Activated CD4-positive, alpha-beta T cell treated with anti-CD3 and anti-CD28 coated beads, Interleukin-10, Interleukin-2, amounts not matched to agents 100 ng/mL and 50 ng/mL, durations not matched to agents 16 hours and 8 hours (primary cell): ENCODE measurements at places on chromosomes 4 and X.

DNA sequence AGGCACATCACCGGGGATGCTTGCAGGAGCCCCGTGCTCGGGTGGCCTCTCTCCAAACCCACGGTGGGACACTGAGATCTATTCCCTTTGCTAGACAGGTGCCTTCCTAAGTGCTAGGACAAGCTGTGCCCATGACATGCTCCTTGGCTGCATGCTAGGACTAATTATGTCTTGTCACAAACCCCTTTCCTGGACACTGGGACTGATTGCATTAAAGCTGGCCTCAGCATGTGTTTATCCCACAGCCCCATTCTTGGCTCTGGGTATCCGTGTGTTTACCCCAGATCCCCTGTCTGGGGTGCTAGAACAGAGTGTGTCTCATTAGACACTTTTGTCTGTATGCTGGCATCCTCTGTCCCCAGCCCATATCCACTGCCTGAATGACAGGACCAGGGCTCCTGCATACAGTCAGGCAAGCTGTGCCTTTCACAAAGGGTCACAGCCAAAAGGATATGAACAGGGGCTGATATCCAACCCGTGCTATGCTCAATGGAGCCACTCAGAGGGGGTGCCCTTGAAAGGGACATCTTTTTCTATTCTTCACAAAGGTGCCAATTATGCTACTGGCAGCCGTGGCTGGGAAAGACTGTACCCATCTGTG lies 9.2 kb upstream of the IQSEC2 start:
- DNase-seq, result no peak

DNA sequence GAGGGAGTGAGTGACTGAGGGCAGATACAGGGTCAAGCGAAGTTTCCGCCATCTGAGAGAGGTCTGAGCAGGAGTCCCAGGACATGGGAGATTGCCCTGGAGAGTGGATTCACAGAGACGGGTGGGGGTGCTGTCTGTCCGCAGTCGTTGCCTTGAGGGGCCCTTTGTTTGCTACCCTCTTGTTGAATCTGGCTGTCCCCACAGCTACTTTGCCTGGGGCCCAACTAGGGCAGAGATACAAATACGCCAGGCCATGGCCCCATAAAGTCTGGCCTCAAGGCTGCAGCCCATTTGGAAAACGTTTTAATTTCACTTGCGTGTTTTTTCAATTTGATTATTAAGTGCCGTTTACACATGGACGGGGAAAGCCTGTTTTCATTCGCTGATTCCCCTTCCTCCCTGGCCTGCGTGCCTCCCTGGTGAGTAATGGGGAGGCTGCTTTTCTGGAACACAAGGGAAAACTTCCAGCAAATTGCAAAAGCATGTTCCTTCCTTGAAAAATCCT lies 134.4 kb downstream of the SMIM20 start:
- DNase-seq, result no peak

DNA sequence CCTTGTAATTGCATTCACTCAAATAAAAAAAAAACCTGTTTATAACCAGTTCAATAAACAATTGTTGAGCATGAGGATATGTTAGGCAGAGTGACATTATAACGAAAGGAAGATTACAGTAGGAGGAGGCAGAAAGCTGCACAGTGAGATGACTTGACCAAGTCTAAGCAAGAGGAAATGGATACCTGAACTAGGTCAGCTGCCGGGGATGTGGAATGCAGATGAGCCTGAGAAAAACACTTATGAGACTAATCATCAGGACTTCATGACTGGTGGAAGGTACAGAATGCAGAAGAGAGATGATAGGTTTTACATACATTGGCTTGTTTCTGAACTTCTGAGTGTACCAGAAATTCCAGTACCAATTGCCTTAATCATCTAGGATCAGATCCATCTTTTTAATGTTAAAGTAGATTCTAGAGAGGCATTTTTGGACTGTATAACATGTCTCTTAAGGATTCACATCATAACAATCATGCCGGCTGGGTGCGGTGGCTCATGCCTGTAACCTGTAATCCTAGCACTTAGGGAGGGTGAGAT lies 208.1 kb upstream of the PPP3CA start:
- DNase-seq, result no peak

DNA sequence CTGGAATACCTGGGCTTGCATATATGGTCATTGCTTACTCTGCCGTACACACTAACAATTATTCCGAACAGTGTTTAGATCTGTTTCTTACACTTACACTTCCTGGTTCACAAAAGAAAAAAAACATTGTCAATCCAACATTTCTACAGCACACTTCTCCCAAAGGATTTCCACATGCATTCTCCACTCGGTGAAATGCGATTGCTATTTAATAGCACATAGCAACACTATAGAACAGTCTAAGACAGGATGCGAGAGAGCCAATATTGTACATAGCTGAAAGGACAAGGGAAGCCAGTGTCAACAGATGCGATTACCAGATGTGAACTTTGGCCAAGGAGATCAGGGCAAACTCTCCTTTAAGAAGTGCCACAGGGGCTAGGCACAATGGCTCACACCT lies 220.7 kb upstream of the GPC4 start:
- no peak for DNase-seq

- DNase-seq, result no peak
These were observed 508.4 kb upstream of the FTHL17 start for GRCh38 chrX:31580227-31580626.

- peak; percentile 2 for DNase-seq
These were observed 4.8 kb upstream of the SYNPO2 start for GRCh38 chr4:118883861-118884260.

DNA sequence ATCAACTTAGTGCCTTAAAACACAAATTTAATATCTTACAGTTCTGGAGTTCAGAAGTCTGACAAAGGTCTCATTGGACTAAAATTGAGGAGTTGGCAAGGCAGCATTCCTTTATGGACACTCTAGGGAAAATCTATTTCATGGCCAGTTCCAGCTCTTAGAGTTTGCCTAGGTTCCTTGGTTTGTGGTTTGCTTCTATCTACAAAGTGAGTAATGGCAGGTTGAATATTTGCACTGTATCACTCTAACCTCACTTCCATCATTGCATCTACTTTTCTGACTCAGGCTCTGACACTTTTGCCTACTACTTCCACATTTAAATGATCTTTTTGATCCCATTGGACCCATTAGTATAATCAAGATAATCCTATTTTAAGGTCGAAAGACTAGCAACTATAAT lies 64.7 kb upstream of the PCDH10 start:
- no peak for DNase-seq

DNA sequence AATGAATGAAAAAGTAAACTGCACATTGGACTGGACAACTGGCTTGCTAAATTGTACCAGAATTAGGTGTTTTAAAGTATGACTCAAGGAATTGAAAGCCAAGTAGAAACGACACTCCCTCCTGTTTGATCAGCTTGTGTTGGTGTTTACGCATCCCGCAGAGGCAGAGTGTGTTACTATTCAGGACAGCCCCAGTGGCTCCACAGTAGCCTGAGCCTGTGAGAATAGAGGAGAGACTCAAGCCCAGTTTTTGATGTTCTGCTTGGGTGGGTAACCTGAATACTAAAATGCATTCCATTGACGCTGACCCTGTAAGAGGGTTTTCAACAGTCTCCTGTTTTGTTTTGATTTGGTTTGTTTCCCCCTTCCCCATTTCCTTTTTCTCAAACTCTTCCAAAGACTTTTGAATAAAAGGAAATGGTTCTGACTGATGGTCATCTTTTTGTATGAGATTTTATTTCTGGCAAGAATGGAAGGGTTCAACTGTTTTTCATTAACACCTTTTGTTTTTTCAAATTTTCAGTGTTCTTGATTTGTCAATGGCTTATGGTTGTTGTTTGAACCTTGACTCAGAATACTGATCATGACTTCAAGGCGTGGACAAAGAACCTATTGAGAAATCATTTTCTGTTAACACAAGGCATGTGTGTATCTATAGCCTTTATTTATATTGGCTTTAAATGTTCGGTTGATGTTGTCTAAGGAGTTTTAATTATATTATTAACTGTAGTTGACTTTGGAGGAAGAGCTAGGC lies 10.2 kb downstream of the ADGRL3 start:
- no peak for DNase-seq

- no peak for DNase-seq
These were observed 73.6 kb upstream of the COX18 start for GRCh38 chr4:73142995-73143547.

- peak; percentile 58 for DNase-seq
These were observed 75.0 kb downstream of the PTTG2 start for GRCh38 chr4:38034986-38035882.

- no peak for DNase-seq
These were observed 98.0 kb upstream of the STIM2 start for GRCh38 chr4:26762650-26763049.

- DNase-seq, result no peak
These were observed 117.2 kb upstream of the SLC34A2 start for GRCh38 chr4:25538430-25538829.

GRCh38 chrX:30680618-30681017 lies 27.4 kb downstream of the GK start:
- no peak for DNase-seq

- DNase-seq, result no peak
These were observed 511.5 kb downstream of the GLUD2 start for GRCh38 chrX:121558886-121559285.

DNA sequence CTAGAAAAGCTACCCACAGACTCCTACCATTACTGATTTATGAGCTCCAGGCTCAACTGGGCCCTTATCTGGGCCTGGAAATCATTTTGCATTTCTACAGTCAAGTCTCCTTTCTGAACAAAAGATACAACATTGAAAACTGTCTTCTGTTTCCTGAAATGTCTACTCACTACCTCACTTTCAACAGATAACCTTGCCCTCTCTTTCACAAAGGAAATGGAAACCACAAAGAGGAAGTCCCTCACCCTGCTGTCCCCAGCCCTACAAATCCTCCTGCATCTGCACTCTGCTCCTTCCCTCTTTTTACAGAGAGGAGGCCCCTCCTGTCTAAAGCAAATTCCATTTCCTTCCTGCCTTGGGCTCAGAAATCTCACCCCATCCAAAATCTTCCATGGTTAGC lies 24.8 kb upstream of the CYBB start:
- DNase-seq, result peak; percentile 71

DNA sequence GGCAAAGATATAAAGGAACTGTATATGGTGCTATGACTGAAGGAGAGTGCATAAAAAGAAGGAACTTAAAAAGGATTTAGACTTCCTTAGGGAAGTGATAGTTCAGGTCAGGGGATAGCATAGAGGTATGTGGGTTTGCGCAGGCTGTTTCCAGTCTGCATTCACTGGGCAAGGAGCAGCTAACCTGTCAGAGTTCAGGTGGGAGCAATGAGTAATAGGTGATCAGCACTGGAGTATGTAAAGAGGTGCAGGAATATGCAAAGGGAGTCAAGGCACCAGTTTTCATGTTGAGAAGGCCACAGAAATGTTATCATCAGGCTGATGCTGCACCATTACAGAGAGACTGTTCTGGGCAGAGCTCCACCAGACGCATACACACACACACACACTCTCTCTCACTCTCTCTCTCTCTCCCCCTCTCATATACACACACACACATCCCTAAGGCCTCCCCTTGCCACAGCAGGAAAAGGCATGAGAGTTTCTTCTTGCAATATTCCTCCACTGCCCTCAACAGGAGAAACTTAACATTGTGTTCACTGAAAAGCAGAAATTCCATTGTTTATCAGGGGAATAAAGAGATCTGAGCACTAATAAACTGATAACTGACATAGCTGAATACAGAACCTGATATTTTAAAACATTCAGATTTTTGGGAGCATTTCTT lies 256.4 kb upstream of the GRID2 start:
- no peak for DNase-seq

DNA sequence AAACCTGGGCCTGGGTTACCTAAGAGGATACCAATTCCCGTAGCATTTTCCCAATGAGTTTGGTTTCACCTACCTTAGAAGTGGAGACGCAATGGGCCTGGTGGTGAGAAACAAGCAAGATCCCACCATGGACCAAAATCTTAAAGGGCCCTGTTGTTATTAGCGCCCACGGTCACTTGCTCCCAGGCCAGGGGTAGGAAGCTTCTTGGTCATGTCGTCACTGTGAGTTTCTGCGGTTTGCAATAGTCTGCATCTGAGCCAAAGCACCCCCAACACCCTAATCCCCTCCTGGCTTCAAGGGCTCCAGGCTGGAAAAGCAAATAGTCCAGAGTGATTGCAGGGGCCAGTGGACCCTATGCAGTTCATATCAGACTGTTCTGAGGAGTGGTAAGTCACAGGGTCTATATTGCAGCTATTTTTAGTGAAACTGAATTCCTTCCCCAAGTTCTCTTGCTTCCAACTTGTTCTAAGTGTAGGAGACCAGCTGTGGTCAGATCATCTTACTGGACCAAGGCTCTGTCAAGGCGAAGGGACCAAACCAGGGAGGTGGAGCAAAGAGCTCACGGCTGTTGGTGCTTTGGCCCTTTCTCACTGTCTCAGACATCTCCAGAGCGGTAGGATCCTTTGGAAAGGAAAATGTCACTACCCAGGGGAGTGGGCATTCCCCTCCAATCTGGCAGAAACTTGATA lies 307.9 kb upstream of the F9 start:
- DNase-seq, result no peak

DNA sequence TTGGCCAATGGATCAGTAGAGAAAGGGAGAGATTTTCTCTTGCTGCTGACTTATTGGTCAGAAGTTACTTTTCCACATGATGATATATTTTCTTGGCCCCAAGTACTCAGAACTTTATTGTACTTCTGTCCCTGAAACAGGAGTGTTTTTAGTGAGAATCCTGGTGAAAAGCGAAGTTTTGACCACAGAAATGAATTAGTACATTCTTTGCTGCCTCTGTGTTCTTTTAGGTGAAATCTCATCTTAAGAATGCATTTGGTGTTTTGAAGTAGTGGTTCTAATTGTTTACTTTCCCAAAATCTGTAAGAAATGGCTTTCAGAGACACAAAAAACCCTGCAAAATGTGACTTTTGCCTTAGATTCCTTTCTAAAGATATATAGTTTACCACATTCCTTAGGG lies 240.4 kb downstream of the FRMPD4 start:
- DNase-seq, result no peak

GRCh38 chr4:181756451-181757095 lies 486.6 kb upstream of the TENM3 start:
- no peak for DNase-seq

DNA sequence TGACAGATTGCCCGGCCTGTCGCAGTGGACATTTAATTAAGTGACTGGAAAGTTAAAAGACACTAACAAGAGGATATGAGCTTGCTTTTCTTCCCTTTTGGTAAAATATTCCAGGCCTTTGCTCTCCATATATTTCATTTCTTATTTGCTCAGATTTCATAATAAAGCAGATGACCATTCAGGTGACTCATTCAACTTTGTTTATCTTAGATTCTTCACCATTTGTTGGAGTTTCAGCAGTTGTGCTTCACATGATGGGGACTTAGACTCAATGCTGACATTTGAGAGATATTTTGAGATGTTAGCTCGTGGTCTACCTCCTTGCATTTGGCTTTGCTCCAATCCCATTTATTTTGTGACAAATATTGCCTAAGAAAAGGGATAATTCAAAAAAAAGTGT lies 312.2 kb downstream of the ARHGAP24 start:
- no peak for DNase-seq
